GM12891 (cell line): ENCODE measurements at places on chromosomes 3 and 15.

DNA sequence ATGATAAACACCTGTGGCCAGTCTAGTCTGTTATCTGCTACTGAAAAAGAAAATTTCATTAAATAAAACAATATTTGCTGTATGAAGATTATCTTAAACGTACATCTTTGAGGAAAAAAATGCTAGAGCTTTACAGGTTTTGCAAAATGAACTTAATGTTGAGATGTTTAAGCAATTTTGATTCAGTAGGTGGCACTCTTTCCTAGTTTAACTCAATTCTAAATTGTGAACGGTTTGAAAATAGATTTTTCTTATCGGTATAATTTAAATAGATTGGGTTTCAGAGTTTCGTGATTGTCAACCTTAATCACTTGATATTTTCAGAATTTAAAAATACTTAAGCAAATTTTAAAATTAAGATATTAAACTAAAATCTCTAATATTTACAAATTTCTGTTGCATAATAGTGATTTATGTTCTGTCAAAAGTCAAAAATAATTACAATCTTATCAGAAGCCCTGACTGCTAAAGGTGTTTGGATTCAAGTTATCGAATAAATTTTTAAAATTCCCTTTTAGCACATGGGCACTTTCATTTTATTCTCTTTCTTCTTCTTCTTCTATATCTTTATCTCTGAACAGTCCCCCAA lies 7.0 kb upstream of the RNF111 start:
- no peak for DNase-seq

DNA sequence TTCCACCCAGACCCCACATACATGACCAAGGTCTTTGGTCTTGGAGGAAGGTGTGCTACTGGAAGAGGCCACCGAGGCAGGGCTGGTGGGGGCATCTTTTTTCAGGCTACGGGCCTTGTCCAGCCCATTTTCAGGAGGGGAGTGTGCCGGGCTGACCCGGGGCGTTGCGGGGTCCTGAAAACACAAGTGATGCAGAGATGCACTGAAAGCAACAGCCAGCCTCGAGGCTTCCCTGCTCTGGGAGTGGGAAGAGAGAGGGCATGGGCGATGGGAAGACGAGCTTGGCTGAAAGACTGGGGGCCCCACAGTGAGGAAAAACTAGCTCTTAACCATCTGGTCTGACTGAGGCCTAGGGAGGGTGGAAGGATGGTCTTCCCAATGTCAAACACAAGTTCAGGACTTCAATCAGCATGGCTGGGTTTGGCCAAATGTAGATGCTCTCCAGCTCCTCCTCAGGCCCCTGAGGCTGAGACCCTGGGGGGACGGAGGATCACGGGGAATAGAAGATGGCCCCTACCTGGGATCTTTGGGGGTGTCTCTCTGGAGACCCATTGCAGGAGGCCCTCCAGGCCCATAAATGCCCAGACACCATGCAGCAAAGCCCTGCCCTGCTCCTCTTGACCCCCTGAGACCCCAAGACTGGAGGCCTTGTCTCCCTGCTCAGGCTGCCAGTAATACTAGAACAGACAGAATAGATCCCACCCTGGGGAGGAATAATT lies 38.9 kb downstream of the TLE3 start:
- no peak for DNase-seq

DNA sequence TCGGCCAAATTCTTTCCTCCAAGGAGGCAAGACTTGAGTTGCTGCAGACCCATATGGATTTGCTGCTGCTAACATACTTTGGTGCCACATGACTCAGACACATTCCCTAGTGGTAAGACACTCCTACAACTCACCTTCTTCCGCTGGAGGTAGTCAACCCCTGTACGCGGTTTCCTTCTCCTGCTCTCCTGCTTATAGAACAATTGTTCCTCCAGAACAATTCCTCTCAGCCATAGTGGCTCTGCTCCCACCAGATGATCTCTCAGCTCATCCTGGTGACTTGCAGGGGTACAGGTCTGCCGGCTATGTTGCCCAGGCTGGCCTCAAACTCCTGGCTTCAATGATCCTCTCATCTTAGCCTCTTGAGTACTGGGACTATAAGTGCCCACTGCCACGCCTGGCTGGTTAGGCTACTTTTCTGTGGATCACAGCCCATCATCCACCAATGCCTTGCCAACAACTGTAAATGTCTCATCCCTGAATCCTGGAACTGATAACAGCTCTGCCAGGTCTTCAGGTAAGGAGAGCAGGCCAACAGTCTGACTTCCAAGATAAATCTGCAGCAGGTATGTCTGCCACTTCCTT lies 2.4 kb upstream of the CXCR6 start:
- no peak for DNase-seq

GRCh38 chr3:128317698-128318231 lies 148.9 kb downstream of the DNAJB8 start:
- no peak for DNase-seq

- no peak for DNase-seq
Measured at GRCh38 chr15:36644191-36644896, 64.9 kb downstream of the CDIN1 start.

GRCh38 chr15:67092752-67093503 lies 27.5 kb downstream of the SMAD3 start:
- no peak for DNase-seq

DNA sequence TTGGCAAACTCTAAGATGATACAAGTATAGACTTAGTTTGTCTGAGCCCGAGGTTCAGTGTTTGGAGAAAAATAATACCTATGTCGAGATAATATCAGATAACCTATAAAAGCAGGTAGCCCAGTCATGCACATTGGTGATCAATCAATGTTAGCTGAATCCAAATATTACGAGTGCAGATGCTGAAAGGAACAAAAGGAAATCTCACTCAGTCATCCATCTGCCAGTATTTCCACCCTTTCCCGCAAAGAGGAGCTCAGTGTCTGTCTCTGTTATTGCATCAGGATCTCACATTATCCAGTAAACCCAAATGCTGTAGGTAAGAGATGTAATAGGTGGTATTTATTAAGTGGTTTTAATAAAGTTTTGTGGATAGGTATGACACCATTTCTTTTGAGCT lies 251.2 kb upstream of the CTDSPL start:
- no peak for DNase-seq

- DNase-seq: no peak
Measured at GRCh38 chr3:39150803-39151631, 2.4 kb downstream of the CSRNP1 start.

- no peak for DNase-seq
Measured at GRCh38 chr3:139101396-139101795, 56.7 kb upstream of the PRR23C start.

GRCh38 chr3:72281551-72281950 lies 496.6 kb upstream of the PROK2 start:
- DNase-seq: no peak

DNA sequence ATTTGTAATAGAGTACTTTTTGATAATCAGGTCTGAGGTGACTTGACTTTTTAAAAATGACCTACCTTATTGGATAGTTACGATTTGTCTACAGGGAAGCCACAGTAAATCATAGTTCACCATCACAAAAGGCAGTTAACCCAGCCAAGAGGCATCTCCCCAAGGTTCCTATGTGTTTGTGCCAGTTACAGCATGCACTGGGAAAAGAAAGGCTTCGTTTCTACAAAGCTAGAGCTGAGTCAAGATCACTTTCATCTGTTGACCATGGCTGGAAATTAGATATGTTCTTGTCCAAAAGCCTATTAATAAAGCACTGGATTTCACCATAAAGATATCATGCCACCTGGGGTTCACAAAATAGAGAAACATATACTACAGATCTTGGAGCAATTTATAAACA lies 139.9 kb downstream of the GREM1 start:
- DNase-seq: no peak

- DNase-seq: no peak
Measured at GRCh38 chr3:46141813-46142212, 66.3 kb downstream of the CCR1 start.

DNA sequence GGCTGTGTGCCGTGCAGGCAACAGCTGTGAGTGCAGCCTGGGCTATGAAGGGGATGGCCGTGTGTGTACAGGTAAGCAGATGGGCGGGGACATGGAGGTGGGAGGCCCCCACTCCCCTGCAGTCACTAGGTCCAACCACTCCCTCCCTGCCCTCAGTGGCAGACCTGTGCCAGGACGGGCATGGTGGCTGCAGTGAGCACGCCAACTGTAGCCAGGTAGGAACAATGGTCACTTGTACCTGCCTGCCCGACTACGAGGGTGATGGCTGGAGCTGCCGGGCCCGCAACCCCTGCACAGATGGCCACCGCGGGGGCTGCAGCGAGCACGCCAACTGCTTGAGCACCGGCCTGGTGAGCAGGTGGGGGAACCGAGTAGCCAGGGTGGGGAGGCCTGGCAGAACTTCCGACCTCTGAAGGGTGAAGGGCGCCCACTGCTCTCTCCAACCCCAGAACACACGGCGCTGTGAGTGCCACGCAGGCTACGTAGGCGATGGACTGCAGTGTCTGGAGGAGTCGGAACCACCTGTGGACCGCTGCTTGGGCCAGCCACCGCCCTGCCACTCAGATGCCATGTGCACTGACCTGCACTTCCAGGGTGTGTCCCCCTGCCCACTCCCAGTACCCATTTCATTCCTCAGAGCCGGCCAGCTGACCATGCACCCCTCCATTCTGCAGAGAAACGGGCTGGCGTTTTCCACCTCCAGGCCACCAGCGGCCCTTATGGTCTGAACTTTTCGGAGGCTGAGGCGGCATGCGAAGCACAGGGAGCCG lies 11.6 kb downstream of the NT5DC2 start:
- DNase-seq: no peak

DNA sequence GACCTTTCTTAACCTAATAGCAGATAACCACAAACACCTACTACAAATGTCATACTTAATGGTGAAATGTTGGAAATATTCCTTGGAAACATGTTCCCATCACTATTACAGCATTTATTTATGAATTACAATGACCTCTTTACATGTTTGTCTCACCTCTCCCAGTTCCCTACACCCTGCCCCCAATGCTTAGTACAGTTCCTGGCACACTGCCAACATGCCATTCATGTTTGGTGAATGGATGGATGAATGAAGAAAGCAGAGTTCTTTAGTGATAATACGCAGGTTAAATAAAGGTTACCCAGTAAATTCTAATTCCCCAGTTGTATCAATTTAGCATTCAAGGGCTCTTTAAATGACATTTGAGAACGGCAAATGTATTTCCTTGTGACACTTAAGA lies 259.9 kb upstream of the ATP11B start:
- no peak for DNase-seq

GRCh38 chr3:138097192-138098172 lies 17.9 kb downstream of the DZIP1L start:
- DNase-seq: no peak

DNA sequence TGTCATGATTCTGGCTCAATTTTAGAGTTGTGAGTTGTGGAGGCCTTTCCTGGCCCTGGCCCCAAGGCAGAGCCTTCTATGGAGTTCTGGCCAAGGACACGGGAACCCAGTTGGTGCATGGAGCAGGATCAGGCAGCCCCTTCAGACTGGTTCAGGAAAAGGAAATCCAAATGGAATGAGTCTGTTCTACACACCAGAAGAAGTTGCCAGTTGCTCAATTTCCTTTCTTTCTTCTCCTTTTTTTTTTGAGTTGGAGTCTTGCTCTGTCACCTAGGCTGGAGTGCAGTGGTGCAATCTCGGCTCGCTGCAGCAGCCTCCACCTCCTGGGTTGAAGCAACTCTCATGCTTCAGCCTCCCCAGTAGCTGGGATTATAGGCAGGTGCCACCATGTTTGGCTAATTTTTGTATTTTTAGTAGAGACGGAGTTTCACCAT lies 28.9 kb upstream of the BHLHE40 start:
- no peak for DNase-seq

DNA sequence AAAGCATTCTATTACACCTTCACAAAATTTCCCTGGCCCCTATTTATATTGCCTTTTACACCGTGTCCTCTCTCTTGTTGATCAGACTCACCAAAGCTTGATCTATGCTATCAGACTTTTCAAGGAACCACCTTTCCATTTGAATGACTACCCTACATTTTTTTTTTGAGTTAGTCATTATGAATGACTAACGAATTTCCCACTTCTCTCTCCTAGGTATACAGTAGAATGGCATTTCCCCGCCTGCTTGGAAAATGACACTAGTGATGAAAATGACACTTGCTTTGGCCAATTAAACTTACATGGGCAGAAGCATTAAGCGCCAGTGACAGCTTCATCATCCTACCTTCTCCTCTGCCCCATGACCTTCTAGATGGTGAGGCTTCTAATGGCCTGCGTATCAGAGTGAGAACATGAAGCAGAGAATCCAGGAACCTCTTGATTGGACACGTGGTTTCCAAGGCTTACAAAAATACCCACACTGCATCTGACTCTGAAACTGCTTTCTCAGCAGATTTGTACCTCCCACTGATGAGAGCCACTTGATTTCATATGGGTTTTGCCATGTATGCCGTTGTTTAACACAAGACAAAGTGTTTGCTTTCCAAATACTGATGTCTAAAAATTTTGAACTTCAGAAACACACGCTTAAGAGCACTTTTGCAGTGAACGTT lies 370.5 kb downstream of the CTNNB1 start:
- no peak for DNase-seq

DNA sequence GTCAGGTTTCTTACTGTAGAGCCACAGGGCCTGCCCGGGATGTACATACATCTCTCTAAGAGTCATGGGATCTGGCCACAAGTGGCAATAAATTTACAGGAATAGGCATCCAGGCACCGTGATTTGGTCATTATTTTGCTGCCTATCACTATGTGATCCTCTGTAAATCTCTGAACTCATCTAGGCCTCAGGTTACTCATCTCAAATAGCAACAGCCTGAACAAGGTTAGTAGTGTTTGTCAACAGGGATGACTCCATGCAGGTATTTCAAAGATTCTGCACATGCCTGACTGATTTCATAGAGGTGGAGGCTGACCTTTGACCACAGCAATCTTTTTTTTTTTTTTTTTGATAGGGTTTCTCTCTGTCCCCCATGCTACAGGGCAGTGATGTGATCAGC lies 88.8 kb upstream of the TBL1XR1 start:
- DNase-seq: no peak

- DNase-seq: no peak
Measured at GRCh38 chr3:131329774-131330173, 51.8 kb upstream of the NUDT16 start.

DNA sequence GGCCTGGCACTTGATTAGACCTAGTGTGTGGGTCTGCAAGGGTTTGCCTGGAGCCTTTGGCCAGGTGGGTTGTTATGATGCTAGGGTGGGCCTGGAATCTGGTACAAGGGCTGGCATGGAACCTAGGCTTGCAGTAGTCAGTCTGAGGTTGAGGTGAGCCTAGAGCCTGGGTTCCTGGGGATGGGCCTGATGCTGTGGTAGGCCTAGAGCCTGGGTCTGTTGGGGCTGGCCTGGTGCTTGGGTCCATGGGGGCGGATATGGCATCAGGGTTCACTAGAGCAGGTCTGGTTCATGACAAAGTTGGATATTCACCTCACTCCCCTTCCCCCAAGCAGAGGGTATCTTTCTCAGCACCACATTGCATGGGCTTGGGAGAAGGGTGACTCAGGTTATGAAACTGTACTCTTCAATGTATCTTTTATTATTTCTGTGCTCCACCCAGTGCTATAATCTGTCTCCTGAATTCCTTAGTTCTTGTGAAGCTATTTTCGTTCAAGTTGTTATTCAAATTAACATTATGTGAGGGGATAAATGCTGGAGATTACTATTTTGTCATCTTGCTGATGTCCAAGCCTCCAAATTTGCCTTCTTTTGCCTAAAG lies 274.4 kb downstream of the NFKBIZ start:
- DNase-seq: no peak
